ENCODE measurements at places on chromosomes 4 and X. TPM values are rescaled to one million over a fixed set of nuclear protein-coding genes. Genes with fewer than 3 reads are reported as not detected.

CBLL2 gene
- total RNA-seq: under 0.01 TPM

- DNase-seq: no peak
Measured at GRCh38 chr4:170413951-170414350, 324.2 kb upstream of the AADAT start.

GRCh38 chr4:9931146-9931545, 90.2 kb downstream of the SLC2A9 start:
- DNase-seq: no peak

LDOC1 gene
- total RNA-seq: 4.7 TPM

GRCh38 chrX:103806862-103807474, 25.1 kb downstream of the RAB9B start:
- DNase-seq: no peak

PITX2 gene
- 0.36 TPM for total RNA-seq

Data from osteoblast (primary cell).